Panc1 (cell line): ENCODE measurements at places on chromosomes 2 and 18. TPM values are rescaled to one million over a fixed set of nuclear protein-coding genes. Genes with fewer than 3 reads are reported as not detected.
A peak's percentile ranks its signal among the peaks of the same experiment; 100 is the strongest.

OXER1 gene
- total RNA-seq, result 0.10 TPM

DNA sequence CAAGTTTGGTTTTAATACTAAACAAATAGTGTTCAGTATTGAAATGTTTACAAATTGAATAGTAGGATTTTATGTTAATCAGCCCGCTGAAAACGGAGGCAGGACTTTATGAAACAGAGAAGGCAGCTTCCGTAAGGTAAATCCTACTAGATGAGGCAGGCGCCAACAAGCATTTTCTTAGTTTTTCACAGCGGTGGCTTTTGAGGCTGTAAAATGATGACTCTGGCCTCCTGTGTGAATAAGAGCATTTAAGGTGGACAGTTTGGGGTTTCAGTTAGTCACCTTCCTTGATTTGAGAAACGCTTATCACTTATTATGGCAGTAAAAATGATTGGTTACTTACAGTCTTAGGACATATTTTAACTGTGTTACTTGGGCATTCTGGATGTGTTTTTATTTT, 212.9 kb downstream of the PTGR3 start:
- peak; percentile 24 for DNase-seq

POTEF gene
- 7.2 TPM for total RNA-seq

GRCh38 chr2:200604571-200605255, 18.9 kb downstream of the AOX1 start:
- no peak for DNase-seq

DNA sequence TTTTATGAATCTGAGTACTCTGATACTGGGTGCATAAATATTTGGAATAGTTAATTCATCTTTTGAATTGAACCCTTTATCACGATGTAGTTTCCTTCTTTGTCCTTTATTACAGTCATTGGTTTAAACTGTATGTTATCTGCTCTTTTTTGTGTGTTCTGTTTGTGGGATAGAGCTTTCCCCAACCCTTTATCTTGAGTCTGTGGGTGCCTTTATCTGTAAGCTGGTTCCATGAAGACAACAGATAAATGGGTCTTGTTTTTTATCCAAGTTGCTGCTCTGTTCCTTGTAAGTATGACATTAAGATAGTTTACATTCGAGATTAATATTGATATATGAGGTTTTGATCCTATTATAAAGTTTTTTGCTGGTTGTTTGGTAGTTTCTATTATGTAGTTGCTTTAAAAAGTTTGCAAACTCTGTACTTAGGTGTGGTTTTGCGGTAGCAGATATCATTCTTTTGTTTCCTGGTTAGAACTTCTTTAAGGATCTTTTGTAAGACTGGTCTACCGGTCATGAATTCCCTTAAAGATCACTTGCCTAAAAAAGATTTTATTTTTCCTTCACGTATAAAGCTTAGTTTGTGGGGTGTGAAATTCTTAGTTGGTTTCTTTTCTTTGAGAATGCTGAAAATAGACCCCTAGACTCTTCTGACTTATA, 1451.3 kb upstream of the SLC39A10 start:
- no peak for DNase-seq

DNA sequence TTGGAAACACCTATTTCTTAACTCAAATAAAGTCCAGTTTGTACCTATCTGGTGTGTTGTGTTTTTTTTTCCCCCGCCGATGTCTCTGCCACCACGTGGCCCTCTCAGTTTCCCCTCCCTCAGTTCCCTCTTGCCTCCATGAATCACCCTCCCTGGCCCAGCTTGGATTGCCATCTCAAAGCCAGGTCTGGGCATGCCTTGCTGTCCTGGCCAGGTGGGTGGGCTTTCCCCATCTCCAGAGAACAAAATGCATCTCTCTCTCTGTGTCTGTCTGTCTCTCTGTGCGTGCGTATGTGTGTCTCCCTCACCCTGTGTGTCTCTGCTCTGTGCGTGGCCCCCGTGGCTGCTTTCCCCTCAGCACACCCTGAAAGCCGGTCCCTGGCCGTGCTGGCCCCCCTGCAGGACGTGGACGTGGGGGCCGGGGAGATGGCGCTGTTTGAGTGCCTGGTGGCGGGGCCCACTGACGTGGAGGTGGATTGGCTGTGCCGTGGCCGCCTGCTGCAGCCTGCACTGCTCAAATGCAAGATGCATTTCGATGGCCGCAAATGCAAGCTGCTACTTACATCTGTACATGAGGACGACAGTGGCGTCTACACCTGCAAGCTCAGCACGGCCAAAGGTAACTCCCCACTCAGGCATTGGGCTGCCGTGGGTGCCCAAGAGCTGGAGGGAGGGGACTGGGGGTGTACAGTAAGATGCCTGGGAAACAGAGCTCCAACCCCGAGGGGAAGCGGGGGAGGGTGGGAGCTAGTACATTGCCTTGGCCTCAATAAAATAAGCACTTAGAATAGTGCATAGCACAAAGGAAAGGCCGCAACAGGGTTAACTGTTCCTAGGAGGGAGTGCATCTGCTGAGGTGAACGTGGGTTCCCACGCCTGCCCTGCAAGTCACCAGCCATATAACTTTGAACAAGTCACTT, 31.6 kb upstream of the GMPPA start:
- DNase-seq, result no peak
